Right cardiac atrium (tissue), 5 donors: ENCODE measurements at places on chromosomes 4 and X. TPM values are rescaled to one million over a fixed set of nuclear protein-coding genes. Genes with fewer than 3 reads are reported as not detected.

- no peak for DNase-seq
These were observed 39.1 kb downstream of the HAND2 start for GRCh38 chr4:173490817-173491528.

DNA sequence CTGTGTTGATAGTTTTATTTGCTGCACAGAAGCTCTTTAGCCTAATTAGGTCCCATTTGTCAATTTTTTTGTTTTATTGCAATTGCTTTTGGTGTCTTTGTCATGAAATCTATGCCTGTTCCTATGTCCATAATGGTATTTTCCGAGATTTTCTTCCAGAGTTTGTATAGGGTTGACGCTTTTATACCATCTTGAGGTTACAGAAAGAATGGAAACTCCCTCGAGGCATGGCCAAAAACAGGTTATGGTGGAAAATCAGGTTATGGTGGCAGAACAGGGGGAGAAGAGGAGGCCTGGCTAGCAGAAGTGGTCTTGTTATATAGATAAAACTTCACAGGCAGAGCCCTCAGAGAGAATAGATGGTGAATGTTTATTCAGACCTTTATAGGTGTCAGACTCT, 21.6 kb downstream of the OPHN1 start:
- DNase-seq: no peak

- no peak for DNase-seq
These were observed 57.7 kb upstream of the TENM3 start for GRCh38 chr4:182185491-182185890.

- DNase-seq: no peak
These were observed 6.1 kb upstream of the IGFBP7 start for GRCh38 chr4:57116245-57116644.

DNA sequence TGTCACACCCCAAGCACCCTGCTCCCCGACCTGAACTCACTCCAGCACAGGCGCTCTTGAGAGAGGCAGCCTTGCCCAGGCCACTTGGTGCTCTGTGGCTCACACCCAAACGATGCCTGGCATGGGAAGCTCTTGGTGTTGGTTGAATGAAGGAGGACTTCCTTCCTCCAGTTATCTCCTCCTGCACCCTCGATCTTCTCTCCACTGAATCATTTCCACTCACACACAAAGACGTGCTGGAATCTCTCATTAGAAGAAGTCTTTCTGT, 90.5 kb upstream of the TRIM2 start:
- no peak for DNase-seq

- no peak for DNase-seq
These were observed 625 bp downstream of the RTL9 start for GRCh38 chrX:110359273-110359672.

GRCh38 chr4:70531981-70532380, 13.6 kb downstream of the AMTN start:
- DNase-seq: no peak

- peak; percentile 82 for DNase-seq
These were observed 26.5 kb upstream of the IRAK1 start for GRCh38 chrX:154046031-154046781.

DNA sequence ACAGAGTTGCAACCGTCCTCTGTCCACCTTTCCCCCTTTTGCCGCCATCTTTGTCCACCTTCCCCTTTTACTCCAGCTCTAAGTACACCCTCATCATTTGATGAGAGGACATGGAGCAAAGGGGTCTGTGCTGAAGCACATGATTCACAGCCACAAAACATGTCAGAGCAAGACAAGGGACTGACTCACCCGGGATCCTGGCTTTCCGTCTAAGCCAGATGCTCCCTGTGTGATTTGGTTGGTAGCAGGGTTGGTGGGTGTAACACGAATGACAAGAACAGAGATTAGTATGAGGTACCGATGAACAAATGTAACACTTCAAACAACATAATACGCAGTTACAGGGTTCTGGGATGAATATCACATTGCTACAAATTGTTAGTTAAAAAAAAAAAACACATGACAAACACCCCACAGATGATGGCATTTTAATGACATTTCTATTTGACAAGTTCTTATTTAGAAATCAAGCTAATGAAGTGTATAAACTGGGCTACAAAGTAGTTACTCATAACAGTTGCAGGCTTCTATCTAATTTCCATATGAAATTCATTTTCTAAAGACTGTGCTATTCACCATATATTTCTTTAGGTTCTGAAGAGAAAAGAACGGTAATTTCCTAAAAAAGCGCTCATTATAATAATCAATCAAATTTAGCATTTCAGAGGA, 71.4 kb upstream of the ETNPPL start:
- no peak for DNase-seq

DNA sequence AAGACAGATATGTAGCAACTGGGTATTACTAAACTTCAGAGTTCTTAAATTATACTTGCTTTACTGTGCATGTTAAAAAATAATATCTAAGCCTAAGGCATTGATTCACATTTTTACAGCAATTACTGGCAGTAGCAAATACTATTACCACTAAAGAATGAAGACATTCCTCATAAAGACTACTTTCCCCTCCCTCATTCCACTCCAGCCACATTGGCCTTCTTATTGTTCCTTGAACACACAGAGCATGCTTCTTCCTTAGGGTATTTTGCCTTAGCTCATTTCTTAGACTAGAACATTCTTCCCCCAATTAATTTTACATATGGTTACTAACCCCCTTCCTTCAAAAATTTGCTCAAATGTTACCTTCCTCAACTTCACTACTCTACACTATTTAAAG, 717.0 kb downstream of the CCSER1 start:
- no peak for DNase-seq

- DNase-seq: no peak
These were observed 26.2 kb downstream of the ARL9 start for GRCh38 chr4:56531823-56532222.

GRCh38 chr4:63459329-63459728, 949.9 kb downstream of the TECRL start:
- no peak for DNase-seq

DNA sequence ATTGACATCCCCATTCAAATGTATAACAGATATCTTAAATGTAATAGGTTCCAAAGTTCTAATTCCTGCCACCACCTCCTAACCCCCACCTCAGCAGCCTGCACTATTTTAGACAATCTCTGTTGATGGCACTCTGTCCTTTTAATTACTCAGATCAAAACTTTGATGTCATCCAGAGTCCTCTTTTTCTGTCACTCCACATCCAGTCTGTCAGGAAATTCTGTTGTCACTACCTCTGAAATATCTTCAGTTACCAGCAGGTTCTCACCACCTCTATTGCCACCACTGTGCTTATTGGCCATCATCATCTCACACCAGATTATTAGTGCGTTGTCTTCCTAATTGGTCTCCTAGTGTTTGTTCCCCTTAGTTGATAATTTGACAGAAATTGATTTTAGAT, 76.2 kb downstream of the PTPN13 start:
- no peak for DNase-seq

DNA sequence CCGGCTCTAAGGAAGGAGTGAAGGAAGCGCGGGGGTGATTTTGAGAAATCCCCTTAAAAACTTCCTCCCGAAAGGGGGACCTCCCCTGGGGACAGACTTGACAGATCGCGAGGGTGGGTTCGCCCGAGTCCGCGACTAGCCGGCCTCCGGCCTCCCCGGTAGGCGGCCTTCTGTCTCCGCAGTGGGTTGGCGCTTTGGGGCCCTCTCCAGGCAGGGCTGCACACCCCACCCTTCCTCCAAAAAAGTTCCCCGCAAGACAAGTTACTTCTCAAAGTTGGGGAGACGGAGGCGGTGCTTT, 24.8 kb downstream of the HOPX start:
- DNase-seq: no peak

DNA sequence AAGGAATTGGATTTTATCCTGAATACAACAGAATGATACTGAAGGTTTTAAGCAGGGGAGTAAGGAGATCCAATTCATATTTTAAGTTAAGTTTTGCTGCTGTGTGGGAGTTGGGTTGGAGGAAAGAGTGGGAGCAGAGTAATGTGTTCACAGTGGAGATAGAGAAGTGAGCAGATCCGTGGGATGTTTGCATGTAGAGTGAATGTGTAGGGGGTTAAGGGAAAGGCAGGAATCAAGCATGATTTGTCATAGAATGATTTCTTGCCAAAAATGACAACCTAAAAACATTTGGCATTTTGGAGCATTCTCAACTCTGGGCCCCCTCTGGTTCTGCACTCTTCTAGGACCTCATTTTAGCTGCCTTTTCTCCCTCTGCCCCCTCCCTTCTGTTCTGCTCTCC, 76.6 kb downstream of the ARHGAP10 start:
- DNase-seq: no peak

DNA sequence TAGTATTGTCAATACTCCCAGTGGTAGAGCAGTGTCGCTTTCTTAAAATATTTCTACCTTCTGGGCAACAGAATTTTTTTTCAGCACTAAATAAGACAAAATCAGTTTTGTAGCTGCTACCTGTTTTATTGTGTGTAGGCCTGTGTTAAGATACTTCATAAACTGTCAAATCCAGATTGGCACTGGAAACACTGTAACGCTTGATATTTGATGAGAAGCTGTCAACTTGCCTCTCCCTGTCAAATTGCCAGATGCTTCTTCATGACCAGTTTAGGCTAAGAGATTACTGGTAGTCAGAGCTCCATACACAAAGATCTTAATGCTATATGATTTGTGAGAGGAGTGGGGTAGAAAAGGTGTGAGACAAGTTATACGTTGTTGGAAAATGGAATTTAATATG, 17.3 kb downstream of the TRAM1L1 start:
- no peak for DNase-seq

GRCh38 chr4:183905081-183905592, at the start of gene STOX2:
TSS of gene STOX2 (plus strand) at chr4:183905307. CDS start at chr4:183906791, 1,484 bp downstream.
- peak; percentile 92 for DNase-seq

- DNase-seq: no peak
These were observed 57.0 kb upstream of the GPR78 start for GRCh38 chr4:8523175-8523574.

GRCh38 chr4:53463340-53463739, 85.9 kb downstream of the FIP1L1 start:
- no peak for DNase-seq

DNA sequence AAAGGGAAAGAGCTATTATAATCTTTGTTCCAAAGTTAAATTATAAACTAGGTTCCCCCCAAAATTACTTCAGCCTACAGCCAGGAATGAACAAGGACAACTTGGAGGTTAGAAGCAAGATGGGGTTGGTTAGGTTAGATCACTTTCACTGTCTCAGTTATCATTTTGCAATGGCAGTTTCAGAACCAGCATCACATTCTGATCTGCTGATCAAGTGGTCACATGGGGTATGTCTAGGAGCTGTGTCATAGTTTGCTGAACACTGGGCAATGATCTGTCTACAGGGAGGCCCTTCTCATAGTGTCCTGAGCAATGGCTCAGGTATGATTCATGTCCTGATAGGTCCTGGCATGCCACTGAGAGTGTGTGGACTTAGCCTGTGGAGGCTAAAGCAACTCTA, 41.6 kb upstream of the XIAP start:
- DNase-seq: no peak

DNA sequence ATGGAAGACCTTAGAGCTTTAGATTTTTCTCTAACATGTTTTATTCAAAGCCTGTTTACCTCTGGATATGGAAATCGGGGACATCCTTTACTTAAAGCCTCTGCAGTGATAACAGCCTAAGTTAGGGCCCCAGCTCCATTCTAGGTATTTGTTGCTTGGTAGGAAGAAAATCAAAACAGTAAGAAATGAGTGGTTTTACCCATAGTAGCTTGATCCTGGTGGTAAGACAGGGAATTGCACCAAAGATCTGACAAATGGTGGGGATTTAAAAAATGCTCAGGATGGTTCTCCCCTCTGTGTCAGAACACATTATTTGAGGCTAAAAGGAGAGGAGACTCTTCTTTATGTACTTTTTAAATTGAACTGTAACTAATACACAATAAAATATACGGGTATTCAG, 52.4 kb downstream of the AFF2 start:
- no peak for DNase-seq

Gene GAGE12H
- not detected for polyA plus RNA-seq

Gene APBB2
- 12.7 TPM for polyA plus RNA-seq

Gene ZNF141
- 3.1 TPM for polyA plus RNA-seq

Gene CASP6
- 9.9 TPM for polyA plus RNA-seq

Gene AFP
- not detected for polyA plus RNA-seq

Gene OCRL
- polyA plus RNA-seq: 7.0 TPM

Gene OTUD6A
- not detected for polyA plus RNA-seq

Gene RADX
- polyA plus RNA-seq: 0.61 TPM

Gene XKRX
- polyA plus RNA-seq: not detected

Gene DCAF8L1
- polyA plus RNA-seq: not detected
